Central memory CD8-positive, alpha-beta T cell (primary cell): ENCODE measurements at places on chromosomes 6 and 20.

DNA sequence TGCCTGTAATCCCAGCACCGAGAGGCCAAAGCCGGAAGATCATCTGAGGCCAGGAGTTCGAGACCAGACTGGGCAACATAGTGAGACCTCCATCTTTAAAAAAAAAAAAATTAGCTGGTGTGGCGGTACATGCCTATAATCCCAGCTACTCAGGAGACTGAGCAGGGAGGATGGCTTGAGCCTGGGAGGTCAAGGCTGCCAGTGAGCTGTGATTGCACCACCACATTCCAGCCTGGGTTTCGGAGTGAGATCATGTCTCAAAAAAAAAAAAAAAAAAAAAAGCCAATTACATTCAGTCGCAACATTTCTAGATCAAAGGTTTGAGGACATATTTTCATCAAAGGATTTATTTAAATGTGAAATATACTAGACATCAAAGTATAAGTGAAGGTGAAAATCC lies 32.0 kb upstream of the EDN1 start:
- DNase-seq = no peak

DNA sequence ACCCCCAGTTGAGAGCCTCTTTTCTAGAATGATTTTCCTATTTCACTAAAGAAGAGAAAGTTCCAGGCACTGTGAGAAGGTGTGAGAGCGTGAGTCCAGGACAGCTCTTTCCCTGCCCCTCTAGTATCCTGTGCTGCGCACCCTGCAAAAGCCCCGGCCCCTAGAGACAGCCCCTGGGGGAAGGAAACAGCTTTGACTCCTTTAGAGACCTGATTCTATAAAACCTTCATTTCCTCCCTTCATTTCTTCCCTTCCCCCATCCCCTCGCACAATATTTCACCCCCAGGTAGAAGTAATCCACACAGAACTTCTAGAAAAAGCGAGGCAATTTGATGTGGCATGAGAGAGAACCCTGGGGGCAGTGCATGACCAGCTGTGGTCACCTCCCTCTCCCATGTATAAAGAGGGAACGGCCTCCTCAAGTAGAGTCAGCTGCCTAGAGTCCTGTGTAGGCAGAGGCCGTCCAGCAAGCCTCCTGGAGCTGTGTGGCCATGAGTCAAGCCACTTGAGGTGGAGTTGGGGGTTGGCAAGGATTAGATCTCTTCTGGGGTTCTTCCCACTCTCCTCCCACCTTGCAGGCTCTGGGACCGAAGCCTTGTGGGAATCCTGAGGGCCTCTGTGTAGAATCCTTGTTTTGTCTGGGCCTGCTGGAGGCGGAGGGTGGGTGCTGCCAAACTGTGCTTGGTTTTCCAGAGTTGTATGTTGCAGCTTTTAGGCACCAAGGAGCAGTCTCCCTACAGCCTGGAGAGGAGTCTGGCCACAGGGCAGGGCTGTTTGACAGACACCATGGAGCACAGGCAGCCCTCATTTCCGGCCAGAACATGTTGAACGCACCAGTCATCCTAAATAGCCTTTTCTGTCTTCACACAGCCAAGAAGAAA lies 41.7 kb downstream of the CHMP4B start:
- DNase-seq = no peak

DNA sequence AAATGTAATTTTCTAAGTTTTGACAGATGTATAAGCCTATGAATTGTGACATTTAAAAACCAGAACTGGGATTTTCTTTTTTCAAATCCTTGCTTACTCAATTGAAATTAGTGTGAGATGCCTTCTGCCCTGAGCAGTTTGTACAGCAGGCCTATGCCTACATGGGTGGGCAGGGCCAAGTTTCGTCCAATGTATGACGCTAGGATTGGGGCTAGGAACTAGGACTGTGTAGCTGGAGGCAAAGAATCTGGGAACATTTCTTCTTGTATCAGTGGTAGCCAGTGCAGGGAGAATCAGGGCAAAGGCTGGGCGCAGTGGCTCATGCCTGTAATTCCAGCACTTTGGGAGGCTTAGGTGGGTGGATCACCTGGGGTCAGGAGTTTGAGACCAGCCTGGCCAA lies 3.9 kb upstream of the PTPRA start:
- DNase-seq = no peak

- DNase-seq = no peak
Measured at GRCh38 chr6:39646751-39647420, 78.3 kb downstream of the KIF6 start.

GRCh38 chr6:84554706-84555105 lies 209.7 kb downstream of the TBX18 start:
- no peak for DNase-seq
